Stimulated activated CD8-positive, alpha-beta memory T cell treated with anti-CD3 and anti-CD28 coated beads, Interleukin-2, amount 100 ng/mL, for 48 hours (primary cell): ENCODE measurements at places on chromosomes 7 and 10.

GRCh38 chr10:12897278-12897677 is 104.2 kb downstream of the CCDC3 start:
- DNase-seq: no peak

DNA sequence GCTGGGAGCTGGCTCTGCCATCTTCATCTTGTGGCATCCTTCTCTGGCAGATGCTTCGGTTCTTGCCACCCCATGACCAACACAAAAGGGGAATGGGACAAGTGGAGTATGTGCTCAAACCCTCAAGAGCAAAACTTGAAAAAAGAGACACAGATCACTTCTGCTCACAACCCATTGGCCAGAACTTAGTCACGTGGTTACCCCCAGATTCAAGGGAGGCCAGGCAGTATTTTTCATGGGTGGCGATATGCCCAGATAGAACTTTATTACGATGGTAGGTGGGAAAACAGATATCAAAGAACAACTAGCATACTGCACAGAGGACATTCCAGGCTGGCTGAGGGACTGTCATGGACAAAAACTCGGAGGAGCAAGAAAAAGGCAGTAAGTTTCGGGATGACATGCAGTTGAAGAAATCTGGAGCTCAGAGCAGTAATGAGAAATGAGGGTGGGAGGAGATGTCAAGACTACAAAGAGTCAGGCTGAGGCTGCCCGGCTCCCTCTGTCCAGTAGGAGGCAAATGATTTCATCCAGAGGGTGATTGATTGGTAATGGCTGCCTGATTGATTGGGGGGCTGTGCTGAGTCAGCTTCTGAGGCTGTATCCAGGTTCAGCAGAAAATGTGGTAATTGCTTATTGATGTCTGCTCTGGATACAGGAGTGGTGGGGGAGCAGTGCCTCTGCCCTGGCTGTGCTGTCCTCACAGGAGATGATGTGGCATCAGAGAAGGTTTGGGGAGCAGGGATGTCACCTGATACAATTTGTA is 25.3 kb downstream of the COL13A1 start:
- DNase-seq: no peak

DNA sequence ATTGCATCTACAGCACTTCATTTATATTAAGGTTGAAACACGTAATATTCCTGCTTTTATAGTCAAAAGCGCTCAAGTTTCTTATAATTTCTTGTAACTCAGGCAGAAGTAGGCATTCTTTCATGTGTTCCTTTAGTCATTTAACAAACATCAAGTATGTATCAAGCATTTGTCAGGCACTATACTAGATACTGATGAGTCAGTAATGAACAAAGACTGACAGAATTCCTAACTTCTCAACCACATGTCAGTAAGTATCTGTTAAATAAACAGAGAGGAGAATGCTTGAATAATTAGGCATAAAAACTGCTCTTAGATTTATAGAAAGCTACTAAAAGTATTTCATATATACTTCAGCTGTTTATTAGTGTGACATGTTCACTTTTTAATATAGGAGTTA is 9.9 kb downstream of the CRPPA start:
- no peak for DNase-seq

DNA sequence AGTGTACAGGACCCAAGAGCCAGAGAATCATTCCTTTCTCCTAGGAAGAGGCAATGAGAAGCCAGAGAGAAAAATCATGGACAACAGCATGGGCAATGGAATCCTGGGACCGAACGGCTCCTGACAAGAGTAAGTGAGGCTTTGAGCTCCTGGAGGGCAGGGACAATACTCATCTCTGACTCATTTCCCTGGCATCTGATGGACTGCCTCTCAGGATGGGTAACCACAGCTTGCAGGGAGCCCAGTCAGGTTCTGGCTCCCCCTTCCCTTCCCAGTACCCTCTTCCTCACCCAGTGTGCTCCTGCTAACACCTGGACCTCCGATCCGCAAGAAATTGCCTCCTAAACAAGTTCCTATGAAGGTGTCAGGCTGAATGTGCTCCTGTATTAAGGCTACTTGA is 51.2 kb upstream of the SORCS3 start:
- no peak for DNase-seq

GRCh38 chr7:99155211-99155610 is 11.3 kb upstream of the SMURF1 start:
- no peak for DNase-seq

GRCh38 chr10:45241865-45242520 is 73.4 kb downstream of the OR13A1 start:
- no peak for DNase-seq

DNA sequence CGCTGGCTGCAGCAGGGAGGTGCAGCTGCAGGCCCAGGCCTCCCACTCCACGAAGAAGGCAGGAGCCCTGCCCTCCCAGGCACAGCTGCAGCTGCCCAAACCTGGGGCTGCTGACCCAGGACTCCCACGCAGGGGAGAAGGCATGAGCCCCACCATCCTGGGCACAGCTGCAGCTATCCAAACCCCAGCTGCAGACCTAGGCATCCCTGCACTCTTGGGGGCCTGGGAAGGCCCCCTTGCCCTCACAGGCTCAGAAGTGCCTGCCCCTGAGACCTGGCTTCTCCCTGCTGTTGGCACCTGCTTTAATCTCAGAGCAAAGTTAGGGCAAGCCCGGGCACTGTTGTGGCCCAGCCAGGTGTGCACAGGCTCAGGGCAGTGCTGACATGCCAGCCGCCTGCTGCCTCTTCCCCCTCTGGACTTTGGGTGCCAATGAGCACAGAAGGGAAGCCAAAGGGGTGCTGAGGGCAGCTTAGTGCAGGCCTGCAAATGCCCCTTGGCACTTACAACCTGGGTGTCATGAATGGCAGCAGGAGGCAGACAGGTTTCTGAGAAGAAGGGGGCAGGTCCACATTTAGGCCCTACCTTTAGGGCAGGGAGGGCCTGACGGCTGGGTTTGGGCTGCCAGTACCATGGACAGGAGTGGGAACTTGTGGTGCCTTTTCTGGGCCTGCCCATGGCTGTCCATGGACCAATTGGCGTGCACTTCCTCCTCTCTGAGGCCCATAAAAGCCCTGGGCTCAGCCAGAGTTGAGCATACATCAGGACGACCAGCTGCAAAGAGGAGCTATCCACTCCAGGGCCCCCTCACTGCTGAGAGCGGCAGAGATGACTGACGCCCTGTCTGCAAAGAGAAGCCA is 31.1 kb downstream of the CRTAC1 start:
- no peak for DNase-seq

GRCh38 chr7:29486191-29486700 is 77.4 kb upstream of the PRR15 start:
- DNase-seq: no peak

GRCh38 chr10:72263613-72264241 is 10.0 kb upstream of the DDIT4 start:
- no peak for DNase-seq

- no peak for DNase-seq
Observed at GRCh38 chr7:95951531-95951930, 179.2 kb downstream of the DYNC1I1 start.

DNA sequence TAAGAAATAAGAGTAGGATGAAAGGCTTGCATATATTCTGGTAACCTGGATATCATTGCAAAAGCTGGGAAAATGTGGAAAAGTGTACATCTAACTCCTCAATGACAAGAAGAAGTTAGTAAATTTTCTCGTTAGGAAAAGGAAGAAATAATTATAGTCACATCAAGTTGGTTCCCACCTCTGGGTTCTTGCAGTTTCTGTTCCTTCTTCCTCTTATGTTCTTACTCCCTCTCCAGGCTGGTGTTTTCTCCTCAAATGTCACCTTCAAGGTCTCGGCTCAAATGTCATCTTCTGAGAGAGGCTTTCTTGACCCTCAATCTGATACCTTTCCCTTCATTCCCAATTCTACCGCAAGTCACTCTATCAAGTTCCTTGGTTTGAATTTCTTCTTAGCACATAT is 64.4 kb downstream of the ENTPD1 start:
- DNase-seq: no peak

DNA sequence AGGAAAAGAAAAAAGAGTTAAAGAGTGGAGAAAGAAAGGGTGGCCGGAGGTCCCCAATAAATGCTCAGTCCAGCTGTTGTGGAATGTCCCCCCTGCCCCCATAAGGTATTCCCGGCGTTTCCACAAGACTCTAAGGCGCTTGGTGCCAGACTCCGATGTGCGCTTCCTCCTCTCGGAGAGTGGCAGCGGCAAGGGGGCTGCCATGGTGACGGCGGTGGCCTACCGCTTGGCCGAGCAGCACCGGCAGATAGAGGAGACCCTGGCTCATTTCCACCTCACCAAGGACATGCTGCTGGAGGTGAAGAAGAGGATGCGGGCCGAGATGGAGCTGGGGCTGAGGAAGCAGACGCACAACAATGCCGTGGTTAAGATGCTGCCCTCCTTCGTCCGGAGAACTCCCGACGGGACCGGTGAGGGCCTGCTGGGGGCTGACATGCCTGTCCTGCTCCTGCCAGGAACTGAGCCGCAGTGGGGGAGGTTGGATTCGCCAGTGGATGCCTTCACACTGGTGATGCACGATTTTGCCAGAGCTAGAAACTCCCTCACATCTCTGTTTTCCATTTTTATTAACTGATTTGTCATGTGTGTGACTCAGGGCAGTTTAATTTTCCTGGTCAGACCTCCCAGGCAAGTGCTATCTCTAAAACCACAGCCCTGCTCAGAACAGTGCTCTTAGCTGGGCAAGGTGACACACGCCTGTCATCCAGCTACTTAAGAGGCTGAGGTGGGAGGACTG is 34.2 kb downstream of the TACR2 start:
- no peak for DNase-seq

DNA sequence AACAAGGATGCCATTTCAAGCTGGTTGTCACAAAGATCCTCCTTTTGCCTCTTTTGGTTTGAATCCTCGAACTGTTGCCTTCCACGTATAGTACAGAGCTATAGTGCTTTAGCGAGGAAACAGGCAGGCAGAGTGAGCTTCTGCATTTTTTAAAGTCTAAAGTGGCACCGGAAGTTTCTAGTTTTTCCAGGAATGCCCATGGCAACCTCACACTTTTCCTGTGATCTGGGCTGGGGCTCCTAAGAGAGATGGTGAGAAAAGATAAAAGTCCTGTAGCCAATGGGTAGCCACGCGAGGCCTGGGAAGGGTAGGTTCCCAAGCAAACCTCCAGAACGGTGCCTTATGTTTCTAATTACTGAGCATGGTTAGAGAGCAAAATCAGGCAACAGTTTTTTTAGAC is 76.7 kb downstream of the CALD1 start:
- DNase-seq: no peak

DNA sequence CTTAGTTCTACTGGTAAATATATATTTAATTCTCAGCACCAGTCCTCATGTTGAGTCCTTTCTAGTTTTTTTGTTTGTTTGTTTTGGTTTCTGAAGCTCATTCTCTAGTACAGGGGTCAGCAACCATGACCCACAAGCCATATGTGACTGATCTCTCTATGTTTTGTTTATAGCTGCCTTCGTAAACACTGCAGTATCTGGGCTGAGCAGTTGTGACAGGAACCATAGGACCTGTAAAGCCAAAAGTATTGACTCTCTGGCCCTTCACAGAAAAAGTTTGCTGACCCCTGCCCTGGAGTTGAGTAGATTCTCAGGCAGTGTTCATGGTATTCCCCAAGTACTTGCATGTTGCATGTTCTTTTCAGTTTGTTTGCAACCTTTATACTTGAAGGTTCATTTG is 20.8 kb downstream of the NET1 start:
- no peak for DNase-seq

DNA sequence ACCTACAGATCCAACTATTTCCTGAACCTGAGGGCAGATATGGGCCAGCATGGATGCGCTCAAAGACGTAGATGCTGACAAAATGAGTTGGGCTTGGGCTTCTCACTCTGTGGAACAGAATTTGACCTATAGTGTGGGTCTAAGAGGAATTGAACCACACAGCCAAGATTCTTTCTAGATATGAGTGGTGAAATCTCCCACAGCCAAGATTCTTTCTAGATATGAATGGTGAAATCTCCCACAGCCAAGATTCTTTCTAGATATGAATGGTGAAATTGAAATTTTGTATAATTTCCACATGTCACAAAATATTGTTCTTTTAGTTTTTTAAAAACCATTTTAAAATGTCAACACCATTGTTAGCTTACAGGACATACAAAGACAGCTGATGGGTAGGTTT is 215.4 kb upstream of the LRGUK start:
- DNase-seq: no peak

- DNase-seq: no peak
Observed at GRCh38 chr7:141889321-141889720, 26.9 kb upstream of the OR9A4 start.

- DNase-seq: no peak
Observed at GRCh38 chr7:90165724-90166123, 11.5 kb downstream of the STEAP1 start.

DNA sequence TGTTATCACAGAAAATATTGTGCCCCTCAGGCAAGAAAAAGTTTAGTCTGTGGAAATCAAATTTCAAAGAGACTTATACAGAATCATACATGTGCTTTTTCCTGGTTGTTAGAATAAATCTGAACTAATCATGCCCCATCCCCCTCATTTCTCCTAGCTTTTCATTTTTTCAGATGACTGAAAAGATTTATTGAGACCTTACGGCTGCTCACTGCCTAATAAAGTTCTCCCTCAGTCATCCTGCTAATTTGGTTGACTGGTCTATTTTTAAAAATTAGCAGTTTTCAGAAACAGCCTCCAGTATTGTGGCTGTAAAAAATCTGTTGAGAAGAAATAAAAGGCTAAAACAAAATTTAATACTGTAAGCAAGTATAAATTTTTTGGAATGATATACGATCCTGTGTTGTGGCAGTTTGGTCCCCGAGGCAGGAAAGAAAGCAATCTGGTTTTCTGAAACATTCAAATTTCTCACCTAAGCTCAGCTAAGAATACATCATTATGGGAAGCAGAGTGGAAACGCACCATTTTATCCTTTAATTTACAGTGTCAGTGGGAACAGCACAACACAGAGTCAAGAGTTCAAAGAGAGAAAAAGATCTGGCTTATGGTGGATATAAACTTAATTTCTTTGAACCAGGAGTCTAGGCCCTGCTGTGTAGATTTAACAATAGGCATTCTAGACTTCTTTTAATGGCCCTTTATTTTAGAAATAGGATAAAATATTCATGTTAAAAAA is 144.4 kb downstream of the KCND2 start:
- no peak for DNase-seq

GRCh38 chr7:44748948-44749731 is 493 bp downstream of the ZMIZ2 start:
- peak; percentile 17 for DNase-seq

DNA sequence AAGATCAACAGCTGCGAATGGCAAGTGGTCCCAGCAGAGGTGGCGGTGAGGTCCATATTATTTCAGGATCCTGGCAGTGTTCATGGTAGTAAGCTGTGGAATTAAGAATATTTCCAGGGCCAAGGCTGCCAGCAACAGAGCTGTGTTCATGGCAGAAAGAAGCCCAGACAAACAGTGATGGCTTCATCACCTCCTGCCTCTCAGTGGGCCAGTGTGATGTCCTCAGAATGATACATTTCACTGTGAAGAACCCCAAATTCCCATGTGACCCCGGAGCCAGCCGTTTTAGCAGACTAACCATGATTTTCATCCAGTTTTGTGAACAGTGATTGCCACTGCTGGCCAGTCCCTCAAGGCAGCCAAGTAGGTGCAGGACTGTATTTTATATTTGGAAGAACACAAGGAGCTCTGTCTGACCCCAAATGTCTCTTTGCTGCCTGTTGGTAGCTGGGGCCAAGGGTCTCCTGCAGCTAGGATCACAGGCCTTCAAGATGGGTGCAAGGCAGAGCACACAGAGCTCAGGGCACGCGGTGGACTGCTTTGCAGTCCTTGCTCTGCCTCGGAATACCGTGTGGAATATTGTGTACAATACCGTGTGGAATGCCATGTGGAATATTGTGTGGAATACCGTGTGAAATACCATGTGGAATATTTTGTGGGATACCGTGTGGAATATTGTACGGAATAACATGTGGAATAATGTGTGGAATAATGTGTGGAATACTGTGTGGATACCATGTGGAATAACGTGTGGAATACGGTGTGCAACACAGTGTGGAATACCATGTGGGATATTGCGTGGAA is 132.3 kb upstream of the CHST15 start:
- peak; percentile 5 for DNase-seq
